ENCODE measurements at places on chromosomes 12 and 14.
A peak's percentile ranks its signal among the peaks of the same experiment; 100 is the strongest.

DNA sequence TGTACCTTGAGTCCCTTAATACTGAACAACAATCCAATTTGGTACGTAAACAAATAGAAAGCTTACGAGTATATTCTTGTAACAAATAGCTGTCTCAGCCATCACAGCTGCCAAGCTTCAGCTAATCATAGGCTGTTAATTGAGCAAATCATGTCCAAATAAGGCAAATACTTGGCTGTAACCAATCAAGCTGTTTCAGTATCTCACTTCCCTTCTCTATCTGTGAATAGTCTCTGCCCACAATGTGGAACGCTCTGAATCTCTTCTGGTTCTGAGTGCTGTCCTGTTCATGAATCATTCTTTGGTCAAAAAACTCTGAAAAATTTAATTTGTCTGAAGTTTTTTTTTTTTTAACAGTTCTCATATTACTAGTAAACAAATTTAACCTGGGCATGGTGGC is 5.8 kb upstream of the NEMF start:
- no peak for DNase-seq

- peak; percentile 63 for DNase-seq
Measured at GRCh38 chr12:24754690-24755638, 193.9 kb downstream of the BCAT1 start.

DNA sequence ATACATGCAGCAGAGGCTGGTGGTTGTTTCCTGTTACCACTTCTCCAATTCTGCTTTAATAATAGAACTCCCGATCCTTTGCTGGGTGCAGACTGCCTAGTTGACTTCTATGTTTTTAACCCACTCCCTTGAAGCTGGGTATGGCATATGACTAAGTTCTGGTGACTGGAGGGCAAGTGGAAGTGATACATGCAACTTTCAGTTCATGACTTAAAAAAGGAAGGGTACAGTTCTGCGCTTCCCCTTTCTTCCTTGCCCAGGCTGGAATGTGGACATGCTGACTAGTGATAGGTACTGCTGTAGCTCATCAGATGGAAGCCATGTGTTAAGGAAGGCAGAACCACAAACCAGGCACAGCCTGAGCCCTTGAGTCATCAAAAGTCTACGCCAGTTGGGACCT is 2.4 kb upstream of the A2M start:
- DNase-seq: peak; percentile 27

- DNase-seq: no peak
Measured at GRCh38 chr14:49438256-49438770, 147.9 kb downstream of the RPS29 start.

All from trophoblast cell (in vitro differentiated cells and primary cell).